ENCODE measurements at places on chromosomes 7 and 10.

GRCh38 chr7:36264123-36264801 lies 111.2 kb downstream of the EEPD1 start:
- H3K27ac ChIP-seq = no peak overlapping the region
- H3K36me3 ChIP-seq = no peaks in the 10 kb centered on the region
- no peak overlapping the region for H3K4me3 ChIP-seq
- DNase-seq = no peak

DNA sequence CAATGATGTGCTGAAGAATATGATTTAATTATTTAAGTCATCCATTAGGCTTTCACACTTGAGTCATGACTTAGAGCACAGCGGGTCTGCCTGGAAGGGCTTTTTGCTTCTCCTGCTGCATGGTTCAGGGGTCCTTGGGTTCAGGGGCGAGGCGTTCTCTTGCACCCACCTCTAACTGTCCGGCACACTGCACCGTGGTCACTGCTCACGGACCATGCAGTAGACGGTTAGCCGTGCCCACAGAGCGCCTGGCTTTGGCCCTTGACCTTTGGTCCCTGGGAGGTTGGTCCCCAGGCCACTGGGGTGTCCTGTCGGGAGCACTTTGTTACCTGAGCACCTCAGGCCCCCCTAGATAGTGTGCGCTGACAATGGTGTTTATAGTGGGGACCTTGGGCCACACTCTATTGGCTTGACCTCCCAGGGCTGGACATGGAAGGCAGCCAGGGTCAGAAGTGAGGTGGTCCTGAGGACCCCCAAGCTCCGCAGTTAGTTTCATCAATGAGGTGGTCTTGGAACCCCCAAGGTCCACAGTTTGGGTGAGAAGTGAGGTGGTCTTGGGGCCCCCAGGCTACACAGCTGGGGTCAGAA lies 110.6 kb downstream of the ACTR3B start:
- no peak for DNase-seq
- H3K27ac ChIP-seq = no peak overlapping the region
- no peaks in the 10 kb centered on the region for H3K27me3 ChIP-seq
- no peak overlapping the region for H3K4me3 ChIP-seq

DNA sequence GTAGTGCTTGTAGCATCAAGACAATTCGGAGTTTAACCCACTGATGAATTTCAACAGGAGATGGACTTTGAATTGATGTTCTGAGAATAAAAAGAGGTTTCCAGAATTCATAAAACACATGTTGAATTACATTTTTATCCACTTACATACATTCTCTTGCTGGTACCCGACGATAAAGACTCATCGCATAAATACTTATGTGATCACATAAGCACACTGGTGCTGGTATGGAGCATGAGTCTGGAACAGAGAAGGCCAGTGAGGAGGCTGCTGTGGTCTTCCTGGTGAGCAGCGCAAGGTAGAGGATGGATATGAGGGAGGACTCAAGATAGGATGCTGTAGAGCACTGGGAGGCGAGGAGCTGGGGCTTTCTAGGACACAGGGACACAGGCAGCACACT lies 109.0 kb downstream of the RNF216 start:
- no peak for DNase-seq
- no peak overlapping the region for H3K4me3 ChIP-seq
- H3K27me3 ChIP-seq = no peaks in the 10 kb centered on the region
- H3K4me1 ChIP-seq = peaks cover under 1% of the 10 kb centered on the region
- H3K27ac ChIP-seq = no peak overlapping the region

DNA sequence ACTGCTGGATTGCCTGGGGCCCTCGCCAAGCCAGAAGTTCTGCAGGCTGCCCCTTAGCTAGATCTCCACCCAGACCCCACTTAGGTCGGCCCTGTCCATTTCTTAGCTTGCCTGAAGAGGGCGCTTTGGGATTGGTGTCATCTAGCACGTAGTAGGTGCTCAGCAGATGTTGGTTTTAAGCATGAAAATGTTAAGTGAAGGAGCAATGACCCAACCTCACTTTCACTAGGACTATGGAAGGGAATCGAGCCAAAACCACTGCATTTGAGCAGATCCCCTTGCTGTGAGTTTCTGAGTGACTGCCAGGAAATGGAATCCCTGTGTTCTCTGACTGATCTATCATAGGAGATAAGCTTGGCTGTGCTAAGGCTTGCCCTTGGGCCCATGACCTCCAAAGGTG lies 131.7 kb upstream of the EEPD1 start:
- no peaks in the 10 kb centered on the region for H3K4me1 ChIP-seq
- H3K36me3 ChIP-seq = no peaks in the 10 kb centered on the region
- no peak overlapping the region for H3K27ac ChIP-seq
- DNase-seq = no peak
- no peak overlapping the region for H3K4me3 ChIP-seq

- no peaks in the 10 kb centered on the region for H3K36me3 ChIP-seq
- H3K4me1 ChIP-seq = no peaks in the 10 kb centered on the region
- H3K27me3 ChIP-seq = no peaks in the 10 kb centered on the region
- no peak for DNase-seq
Observed at GRCh38 chr7:47233996-47234395, 347.9 kb downstream of the TNS3 start.
